Activated CD4-positive, alpha-beta T cell treated with anti-CD3 and anti-CD28 coated beads, Interleukin-2, amount 50 U/mL, for 24 hours (primary cell): ENCODE measurements at places on chromosomes 6 and 20.

- DNase-seq = no peak
Measured at GRCh38 chr20:48448666-48449600, 378.9 kb downstream of the PREX1 start.

- DNase-seq = no peak
Measured at GRCh38 chr6:98974309-98974708, 26.6 kb upstream of the FBXL4 start.

DNA sequence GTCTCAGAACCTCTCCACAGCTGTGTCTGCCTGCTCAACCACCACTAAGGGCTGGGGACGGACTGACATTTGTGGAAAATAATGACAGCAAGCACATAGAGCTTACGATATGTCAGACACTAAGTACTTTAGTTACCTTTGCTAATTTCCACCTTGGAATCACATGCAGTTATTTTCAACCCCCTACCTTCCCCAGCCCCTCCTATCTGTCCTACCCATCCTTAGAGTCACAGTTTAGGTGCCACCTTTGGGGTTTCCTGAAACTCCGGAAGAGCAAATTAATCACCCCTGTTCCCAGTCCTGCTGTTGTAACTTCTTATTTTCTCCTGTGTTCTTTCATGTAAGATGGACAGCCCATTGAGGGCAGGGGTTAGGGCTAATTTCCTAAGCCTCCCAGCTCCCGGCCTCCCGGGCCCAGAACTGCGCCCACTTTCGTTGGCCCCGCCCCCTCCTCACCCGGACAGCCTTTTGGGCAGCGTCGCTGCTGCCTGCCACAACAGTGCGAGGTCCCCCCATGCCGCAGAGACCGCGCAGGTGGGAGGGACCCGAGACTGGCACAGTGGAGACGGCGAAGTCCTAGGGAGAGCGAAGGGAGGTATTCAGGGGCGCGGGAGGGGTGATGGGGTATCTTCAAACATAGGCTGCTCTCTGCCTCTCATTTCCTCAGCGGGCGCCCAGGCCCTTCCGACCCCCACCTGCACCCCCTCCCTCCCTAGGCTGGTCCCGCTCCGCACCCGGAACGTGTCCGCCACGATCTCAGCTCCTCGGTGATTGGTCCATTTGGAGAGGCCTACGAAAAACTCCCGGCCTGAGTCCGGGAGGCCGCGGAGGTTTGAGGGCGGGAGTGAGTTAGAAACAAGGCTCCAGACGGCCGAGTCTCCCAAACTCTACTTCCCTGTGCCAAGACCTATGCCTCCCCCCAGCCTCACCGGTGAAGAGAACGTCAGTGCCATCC, 1.1 kb downstream of the DDAH2 start:
- no peak for DNase-seq

GRCh38 chr20:56347628-56348304, 11.0 kb upstream of the FAM210B start:
- no peak for DNase-seq

DNA sequence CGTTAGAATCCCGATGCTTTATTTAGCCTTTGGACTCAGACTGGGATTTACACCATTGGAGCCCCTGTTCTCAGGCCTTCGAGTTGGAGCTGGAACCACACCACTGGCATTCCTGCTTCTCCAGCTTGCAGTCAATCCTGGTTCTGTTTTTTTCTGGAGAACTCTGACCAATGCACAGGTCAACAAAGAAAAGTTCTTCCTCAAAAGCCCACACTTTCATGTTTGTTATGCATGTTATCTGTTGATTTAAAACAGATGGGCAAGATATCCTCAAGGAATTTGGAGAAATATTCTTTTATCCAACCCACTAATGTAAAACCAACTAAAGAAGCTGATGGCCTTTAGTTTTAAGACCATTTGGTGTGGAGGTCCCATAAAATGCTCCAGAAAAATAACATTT, 205.7 kb downstream of the ANKRD60 start:
- DNase-seq = no peak

GRCh38 chr6:35505999-35506412, 6.7 kb downstream of the TULP1 start:
- DNase-seq = no peak

DNA sequence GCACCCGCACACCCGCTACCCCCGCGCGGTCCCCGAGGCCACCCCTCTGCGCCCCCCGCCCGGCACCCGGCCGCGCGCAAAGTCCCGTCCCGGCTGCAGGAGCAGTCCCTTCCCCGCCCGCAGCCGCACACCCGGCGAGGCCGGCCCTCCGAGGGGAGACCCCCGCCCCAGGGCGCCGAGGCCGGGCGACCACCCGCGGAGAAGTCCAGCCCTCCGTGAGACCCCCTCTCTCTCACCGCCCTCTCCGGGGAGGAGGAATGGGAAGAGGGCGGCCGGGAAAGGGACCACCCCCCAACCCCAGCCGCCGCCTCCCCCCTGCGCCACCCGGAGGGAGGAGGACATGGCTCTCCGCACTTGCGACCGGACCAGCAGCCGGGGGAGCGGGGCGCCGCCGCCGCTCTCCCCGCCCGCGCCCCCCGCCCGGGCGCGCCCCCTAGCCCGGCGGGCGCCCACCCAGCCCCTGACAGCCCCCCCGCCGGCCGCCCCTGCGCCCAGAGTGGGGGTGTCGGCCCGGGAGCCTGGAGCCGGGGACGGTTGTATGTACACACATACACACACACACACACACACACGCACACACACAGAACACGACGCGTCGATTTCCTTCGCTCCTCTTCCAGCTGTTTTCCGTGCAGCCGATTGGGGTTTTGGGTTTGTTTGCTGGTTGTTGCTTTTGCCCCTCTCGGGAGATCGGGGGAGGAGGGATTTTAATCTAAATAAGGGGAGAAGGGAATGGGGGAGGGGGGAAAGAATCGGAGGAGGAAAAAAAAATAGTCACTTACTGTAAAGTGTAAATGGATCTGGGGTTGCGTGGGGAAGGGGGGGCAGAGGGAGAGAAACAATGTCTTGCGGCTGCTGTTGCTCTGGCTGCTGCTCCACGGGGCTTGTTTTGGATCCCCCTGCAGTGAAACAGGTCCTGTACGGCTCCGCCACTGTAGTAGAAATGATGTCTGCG, at the start of gene ATXN1:
ATXN1 (minus strand) TSS at position 945 of the 955 bp plus-strand sequence.
- peak; percentile 27 for DNase-seq

DNA sequence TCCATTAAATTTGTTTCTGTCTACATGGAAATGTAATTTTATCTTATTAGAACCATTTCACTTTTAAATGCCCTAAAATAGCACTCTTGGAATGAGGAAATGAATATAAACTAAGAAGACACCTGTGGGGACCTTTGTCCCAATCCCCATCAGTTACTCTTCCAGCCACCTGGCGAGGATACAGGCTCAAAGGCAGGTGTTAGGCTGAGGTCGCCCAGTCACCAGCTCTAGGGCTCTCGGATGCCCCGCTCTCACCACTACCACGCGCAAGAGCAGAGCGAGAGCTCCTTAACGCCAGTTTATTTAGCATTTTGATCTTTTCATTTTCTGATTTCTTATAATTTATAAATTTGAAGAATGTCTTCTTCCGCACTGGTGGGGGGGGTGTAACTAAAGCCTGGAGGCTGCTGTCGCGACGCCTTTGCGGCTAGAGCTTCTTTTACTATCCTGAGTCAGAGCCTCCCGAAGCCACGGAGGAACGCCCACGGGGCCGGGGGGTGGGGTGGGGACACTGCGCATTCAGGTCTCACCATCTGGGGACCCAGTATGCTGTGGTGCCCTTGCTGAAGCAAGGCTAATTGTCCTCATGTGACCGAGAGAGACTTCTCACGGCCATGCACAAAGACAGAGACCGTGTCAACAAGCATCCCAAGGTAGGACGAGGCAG, 38.7 kb upstream of the AFDN start:
- DNase-seq = no peak

- no peak for DNase-seq
Measured at GRCh38 chr6:10426781-10427279, 12.0 kb upstream of the TFAP2A start.

DNA sequence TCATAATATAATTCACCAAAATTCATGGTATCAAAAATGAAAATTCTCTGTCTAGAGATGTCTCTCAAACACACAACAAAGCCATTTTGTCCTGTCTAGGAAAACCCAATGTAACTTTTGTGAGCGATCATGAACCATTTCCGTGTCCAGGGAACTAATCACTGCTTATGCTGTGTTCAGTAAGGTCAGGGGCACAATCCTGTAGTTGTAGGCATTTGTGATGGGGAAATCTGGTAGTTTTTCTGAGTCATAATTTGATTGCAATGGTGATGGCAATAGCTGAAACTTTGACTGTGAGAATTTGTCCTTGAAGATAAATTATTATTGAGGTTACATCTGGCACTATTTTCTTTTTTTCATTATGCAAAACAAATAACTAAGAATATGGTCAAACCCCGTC, 21.0 kb upstream of the GCLC start:
- no peak for DNase-seq

DNA sequence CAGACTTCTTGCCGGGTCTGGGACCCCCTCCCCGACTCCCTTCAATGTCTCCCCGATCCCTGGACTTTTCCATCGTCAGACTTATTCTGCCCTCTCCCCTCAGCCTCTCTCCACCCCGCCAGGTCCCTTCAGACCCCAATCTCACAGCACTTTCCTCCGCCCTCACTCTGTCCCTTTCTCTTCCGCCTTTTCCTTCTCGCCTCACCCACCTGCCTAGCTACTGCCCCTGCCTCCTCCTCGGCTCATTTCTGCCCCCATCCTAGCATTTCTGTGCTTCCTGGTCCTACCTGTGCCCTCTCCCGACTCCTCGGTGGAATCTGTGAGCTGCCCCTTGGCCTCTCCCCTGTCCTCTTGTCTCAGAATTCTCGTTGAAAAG, 616 bp downstream of the CHMP4B start:
- DNase-seq = no peak

- DNase-seq = no peak
Measured at GRCh38 chr6:13420269-13420668, 67.1 kb downstream of the GFOD1 start.

DNA sequence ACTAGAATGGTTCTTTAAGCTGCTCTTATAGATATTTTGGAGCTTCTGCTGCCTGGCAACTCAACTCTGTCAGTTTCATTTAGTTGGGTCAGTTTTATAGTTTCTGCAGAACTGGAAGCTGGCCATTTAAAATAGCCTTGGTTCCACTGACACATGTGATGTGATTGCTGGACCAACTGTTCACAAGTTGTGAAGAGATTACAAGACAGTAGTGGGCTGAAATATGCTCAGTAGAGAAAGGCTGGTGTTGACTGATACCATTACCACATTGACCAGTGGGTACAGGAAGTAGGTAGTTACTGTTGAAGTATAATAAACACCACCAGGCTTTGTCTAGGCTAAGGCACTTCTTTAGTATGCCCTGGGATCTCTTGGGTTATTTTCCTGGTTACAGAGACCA, 39.0 kb downstream of the BCKDHB start:
- DNase-seq = no peak

DNA sequence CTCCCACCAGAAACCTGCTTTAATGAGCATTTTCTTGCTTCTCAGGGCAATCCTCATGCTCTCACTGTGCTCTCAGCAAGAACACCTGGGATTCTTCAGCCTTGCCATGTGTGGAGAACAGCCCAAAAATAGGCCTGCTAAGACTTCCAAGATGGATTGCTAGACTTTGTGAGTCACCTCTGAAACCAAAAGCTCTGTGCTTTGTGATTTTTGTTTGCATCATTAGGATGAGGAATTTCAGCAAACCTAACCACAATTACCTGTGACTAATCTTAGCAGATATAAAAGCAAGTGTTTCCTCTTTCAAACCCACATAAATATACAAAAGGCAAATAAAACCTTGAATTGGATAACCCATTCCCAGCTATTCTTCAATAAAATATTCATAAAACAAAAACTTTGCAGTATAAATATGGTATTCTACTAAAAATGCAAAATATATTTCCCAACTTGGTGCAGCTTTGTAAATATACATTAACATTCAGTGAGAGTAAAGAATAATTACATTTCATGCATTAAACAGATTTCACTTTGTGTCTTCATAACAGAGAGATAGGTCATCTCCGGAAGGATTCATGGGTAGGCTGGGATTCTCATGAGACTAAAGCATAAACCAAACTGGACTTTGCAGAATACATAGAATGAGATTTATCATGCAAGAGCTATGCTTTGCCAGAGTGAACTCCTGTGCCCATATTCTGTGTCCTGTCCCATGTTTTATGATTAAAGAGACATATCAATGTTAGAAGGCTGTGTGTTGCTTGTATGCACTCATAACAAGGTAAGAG, 33.5 kb downstream of the TPBG start:
- DNase-seq = no peak

DNA sequence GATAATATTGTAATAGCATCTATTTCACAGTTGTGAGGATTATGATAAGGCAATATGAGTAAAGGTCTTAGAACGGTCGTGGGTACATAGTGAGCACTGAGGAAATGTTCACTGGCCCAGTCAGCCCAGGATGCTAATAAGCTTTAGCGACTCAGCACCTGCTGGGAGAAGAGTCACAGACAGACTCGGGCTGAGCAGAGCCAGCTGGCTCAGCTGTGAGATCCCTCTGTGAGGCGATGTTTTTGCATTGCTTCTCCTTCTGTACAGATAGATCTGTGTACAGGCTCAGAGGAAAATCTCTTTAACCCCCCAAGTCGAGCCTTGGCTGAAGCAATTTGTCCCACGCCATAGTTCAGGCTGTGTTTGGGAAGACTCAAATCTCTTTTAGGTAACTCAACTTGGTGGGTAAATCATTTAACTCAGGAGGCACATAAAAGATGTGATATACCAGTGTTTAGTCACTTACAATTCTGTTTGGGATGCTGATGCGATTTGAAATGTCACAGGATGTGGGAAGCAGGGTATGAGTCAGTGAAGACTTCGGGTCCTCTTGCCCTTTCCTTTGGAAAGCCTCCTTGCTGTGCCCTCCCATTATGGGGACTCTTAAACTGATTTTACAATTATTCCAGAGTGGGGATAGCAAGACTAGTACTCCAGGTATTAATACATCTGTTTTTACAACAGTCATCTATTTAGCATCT, 53.1 kb downstream of the PHACTR1 start:
- DNase-seq = no peak

DNA sequence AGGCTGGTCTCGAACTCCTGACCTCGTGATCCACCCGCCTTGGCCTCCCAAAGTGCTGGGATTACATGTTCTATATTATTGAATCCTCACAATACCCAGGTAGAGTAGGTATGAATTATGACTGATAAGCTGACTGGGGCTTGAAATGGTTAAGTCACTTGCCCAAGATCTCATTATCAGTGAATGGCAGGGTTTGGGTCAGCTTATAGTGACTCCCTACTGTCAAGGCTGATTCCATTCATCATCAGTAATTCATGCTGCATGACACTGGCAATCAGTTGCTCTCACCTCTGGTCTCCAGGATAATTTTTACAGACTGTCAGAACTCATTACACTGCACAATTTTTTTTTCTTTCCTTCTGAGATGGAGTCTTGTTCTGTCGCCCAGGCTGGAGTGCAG, 127.6 kb downstream of the KIF13A start:
- no peak for DNase-seq

DNA sequence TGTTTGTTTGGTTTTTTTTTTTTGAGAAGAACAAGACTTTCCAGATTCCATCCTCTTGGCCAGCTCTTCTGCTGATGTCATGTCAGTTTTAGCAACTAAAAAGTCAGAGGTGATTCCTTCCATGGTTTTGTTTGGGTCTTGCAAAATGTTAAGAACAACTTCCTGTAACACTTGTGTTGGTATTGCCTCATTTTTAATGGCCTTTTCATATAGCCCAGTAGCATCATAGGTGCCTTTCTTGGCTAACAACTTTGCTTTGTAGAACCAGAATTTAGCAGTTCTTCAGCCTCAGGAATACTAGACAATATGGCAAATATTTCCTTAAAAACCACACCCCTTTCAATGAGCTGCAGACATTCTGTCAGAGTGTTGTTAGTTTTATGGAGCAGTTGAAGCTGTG, 99.5 kb upstream of the SIRPG start:
- DNase-seq = no peak

GRCh38 chr6:54097753-54098152, 13.5 kb upstream of the MLIP start:
- no peak for DNase-seq

- no peak for DNase-seq
Measured at GRCh38 chr6:3307436-3307835, 48.7 kb downstream of the PSMG4 start.
